Transverse colon (tissue), 4 donors: ENCODE measurements at places on chromosomes 12 and 14. TPM values are rescaled to one million over a fixed set of nuclear protein-coding genes. Genes with fewer than 3 reads are reported as not detected.

DNA sequence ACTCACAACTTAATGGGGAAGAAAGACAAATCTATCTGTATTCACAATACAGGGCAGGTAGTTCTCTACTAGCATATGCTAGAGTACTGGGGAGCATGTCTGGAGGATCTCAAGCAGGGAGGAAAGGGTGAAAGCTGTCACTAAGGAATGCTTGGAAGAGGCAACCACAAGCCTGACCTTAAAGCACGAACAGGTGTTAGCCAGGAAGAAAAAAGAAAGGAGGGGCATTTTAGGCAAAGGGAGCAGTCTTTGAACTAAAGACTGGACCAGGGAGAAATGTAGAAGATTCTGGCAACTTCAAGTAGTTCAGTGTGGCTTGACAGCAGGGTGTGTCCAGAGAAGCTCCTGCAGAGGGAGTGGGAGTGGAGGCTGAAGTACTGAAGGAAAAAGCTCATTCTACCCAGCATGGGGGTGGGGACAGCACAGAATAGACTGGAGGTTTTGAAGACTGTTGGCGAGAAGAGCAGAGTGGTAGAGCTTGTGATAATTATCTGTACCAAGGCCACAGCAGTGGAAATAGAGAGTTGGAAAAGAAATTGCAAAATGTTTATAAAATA, 50.9 kb downstream of the AP5M1 start:
- H3K27ac ChIP-seq: no peak overlapping the region
- peaks cover 6% of the 10 kb centered on the region for H3K27me3 ChIP-seq
- no peaks in the 10 kb centered on the region for H3K4me1 ChIP-seq
- H3K36me3 ChIP-seq: no peaks in the 10 kb centered on the region
- no peak for DNase-seq

DNA sequence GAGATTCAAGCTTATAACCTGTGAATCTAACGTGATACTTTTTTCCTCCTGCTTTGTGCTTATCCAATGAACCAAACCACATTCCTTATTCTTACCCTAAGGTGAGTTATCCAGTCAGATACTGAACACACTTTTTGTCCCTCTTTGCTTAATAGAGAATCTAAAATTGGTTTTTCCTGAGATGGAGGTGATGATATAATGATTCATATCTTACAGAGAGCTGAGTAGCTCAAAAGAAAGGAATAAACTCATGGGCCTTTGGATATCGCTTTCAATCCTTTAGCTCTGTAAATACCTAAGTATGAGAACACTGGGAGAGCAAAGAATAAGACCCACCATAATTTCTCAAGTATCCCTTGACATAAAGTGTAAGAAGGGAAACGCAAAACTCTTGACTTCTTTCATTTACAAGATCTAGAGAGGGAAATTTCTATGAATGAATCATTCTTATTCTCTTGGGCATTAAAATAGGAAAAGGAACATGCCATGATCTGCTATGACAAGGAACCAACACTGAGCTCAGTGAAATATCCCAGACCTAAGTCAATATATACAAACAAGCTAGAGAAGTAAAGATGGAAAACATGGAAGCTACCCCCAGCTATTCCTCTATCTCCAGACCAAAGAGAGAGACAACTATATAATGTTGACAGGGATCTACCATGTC, 81.8 kb upstream of the STAC3 start:
- no peak overlapping the region for H3K4me3 ChIP-seq
- H3K27ac ChIP-seq: no peak overlapping the region
- no peaks in the 10 kb centered on the region for H3K27me3 ChIP-seq
- DNase-seq: no peak
- H3K4me1 ChIP-seq: no peaks in the 10 kb centered on the region

- H3K27me3 ChIP-seq: no peaks in the 10 kb centered on the region
- no peak overlapping the region for H3K27ac ChIP-seq
- no peaks in the 10 kb centered on the region for H3K36me3 ChIP-seq
- H3K4me3 ChIP-seq: no peak overlapping the region
- H3K4me1 ChIP-seq: peaks cover 3% of the 10 kb centered on the region
These were observed 121.7 kb downstream of the CCER1 start for GRCh38 chr12:90833228-90833627.

DNA sequence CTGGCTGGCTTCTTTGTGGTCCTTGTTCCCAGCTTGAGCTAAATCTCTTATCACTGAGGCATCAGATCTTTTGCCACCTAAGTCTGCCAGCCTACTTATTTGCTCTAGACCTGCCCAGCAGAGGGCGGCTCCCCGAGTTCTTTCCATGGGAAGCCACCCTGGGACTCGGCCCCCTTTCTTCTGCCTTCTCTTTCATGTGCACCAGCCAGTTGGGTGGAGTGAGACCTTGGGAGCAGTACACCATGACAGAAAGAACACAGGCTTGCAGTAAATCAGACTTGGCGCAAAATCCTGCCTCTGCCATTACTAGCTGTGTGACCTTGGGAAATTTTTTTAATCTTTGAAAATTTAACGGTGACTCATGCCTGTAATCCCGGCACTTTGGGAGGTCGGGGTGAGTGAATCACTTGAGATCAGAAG, 7.4 kb downstream of the SMAGP start:
- H3K27ac ChIP-seq: peak overlapping the region; percentile 52
- H3K36me3 ChIP-seq: no peaks in the 10 kb centered on the region
- H3K4me1 ChIP-seq: peaks cover 23% of the 10 kb centered on the region

GRCh38 chr12:29804019-29804418, 20.3 kb upstream of the TMTC1 start:
- H3K27ac ChIP-seq: no peak overlapping the region
- H3K27me3 ChIP-seq: no peaks in the 10 kb centered on the region
- H3K4me3 ChIP-seq: no peak overlapping the region
- H3K36me3 ChIP-seq: no peaks in the 10 kb centered on the region

Gene DHH
- not detected for total RNA-seq

DNA sequence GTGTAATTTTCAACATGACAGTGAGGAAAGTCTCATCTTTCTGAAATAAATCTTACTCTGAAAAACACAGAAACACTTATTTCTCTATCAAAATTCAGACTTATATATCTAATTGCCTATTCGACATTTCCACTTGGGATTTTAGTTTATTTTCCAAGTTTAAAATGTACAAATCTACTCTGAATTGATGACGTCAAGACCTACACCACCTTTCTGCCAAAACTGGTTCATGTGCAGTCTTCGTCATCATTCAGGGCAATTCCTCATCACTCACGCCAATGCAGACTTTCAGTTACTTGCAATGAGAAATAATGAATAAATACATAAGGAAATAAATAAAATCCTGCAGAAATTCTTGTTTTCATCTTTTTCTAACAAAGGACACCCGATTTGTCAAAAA, 843.8 kb downstream of the C12orf50 start:
- H3K4me1 ChIP-seq: no peaks in the 10 kb centered on the region
- no peaks in the 10 kb centered on the region for H3K36me3 ChIP-seq
- H3K27me3 ChIP-seq: no peaks in the 10 kb centered on the region
- no peak overlapping the region for H3K27ac ChIP-seq

Gene IRAK3
- 13.8 TPM for total RNA-seq

Gene FSCB
- not detected for total RNA-seq
